ENCODE measurements at places on chromosomes 7 and 10.

DNA sequence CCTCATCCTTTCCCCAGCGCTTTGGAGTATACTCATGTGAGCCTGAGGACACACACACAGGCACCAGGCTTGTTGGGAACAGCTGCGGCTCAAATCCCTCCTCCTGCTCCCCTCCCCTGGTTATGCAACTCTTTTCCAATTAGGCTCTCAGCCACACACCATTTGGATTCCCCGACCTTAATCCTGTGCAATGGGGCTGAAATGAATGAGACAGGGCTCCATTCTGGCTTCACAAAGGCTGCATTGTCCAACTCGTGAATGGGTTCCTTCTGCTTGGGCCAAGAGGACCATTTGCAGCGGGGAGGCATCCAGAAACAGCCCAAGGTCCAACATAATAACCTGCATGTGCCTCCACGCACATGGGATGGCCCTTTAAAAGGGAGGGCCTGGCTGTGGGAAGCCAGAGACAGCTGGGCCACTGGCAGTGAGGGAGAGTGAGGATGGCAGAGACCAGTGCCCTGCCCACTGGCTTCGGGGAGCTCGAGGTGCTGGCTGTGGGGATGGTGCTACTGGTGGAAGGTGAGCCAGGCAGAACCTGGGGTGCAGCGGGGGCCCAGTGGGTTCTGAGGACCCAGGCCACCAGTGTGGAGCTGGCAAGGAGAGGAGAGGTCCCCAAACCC, at the start of gene RGR:
Gene RGR, plus strand, starts transcription at position 403 of the 620 bp plus-strand sequence. Its CDS starts 38 bp downstream, at position 441.
- no peak for DNase-seq

- DNase-seq, result no peak
These were observed 140.6 kb upstream of the CDK6 start for GRCh38 chr7:92976931-92977330.

GRCh38 chr7:42347616-42348015, 110.6 kb upstream of the GLI3 start:
- no peak for DNase-seq

DNA sequence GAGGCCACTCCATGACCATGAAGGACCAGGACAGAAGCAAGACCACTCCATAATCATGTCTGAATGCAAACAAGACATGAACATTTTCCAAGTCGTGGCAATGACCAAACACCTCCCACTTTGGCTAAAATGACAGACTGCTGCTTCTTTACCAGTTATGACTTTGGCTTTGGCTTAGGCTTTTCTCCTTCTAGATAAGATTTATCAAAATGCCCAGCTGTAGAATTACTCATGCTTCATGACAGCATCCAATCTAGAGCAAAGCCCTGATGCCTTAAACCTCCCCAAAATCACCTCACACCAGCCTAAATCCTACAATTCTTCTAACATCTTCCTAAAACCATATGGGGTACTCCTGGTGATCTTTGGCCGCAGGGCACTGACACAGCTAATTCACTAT, 102.1 kb downstream of the VPS41 start:
- no peak for DNase-seq

GRCh38 chr7:56063882-56064625, at the start of gene SUMF2:
SUMF2 (plus strand) TSS chr7:56064286; CDS start chr7:56064312, 26 bp downstream.
- peak; percentile 92 for DNase-seq

GRCh38 chr7:151076863-151077704, 3.5 kb downstream of the FASTK start:
- no peak for DNase-seq
